ENCODE measurements at places on chromosomes 3 and 15. TPM values are rescaled to one million over a fixed set of nuclear protein-coding genes. Genes with fewer than 3 reads are reported as not detected.

GRCh38 chr3:189236352-189236751 is 64.6 kb downstream of the TPRG1 start:
- DNase-seq = no peak

DNA sequence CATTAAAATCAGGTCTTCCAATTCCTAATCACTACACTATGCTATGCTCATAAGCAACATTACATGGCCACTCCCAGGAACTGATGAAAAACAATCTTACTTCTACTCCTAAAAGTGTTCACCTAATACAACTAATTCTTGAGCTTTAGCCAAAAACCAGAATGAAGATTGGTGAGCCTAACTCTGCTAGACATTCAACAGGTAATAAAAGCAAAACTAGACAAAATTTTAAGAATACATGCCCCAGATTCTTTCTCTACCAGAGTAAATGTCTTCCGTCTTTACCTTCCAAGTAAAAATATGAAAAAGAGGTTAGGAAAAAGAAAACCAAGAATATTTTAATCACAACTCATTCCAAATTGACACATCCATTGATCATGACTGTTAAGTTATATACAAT is 31.3 kb downstream of the ATP13A3 start:
- no peak for DNase-seq

DNA sequence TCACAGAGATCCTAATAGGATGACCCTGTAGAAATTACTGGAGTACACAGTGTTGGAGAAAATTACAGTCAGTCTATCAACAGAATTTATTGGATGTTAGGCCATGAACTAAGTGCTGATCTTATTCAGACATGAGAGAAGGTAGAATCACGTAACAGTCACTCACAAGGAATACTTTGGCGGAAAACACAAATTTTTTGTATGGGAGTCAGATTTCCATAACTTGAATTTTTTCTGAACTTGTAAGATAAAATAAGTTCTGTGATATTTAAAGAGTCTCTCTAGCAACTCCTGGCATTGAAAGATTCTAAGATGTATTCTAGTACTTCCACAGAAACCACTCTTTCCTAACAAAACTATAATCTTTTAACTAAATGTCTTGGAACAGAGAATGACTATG is 178.8 kb upstream of the MME start:
- no peak for DNase-seq

- DNase-seq = no peak
These were observed 20.9 kb downstream of the GREM1 start for GRCh38 chr15:32738666-32739065.

DNA sequence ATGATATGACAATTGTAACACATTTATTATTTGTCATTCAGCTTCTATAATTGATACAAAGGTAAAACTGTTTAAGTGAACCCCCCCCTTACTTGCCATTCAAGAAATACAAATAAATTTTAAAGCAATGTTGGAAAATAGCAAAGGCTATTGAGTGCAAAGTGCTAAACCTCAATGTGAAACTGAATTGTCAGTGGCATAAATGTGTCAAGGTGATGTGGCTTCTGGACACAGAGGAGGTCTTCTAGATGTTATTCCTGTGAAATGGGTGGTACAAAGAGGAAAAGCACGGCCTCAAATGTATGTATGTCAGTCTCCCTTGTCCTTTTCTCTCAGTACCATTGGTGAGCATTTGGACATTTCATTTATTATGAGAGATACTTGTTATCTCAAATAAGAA is 149.4 kb downstream of the MCTP2 start:
- no peak for DNase-seq

DNA sequence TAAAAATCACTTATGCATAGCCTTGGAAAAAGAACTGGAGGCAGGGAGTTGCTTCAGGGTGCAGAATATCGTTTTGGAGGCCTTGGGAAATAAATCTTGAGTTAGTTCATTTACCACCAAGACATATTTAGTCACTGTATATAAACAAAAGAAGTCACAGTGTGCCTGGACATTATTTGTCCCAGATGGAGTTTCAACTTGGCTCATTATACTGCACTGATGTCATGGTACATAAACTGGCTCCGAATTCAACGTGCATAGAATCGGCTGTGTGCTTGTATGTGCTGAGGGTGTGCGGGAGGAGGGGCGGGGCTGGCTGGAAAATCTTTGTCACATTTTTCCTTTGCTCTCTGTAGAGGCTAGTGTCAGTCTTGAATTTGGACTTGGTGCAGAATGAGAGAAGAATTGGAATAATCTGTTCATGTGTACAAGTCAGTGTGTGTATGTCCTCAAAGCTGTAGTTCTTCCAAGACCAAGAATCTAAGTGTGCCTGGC is 86.6 kb downstream of the FNDC3B start:
- DNase-seq = peak; percentile 74

GRCh38 chr3:65787827-65788226 is 250.9 kb downstream of the MAGI1 start:
- no peak for DNase-seq

GRCh38 chr3:13150624-13151023 is 77.4 kb upstream of the IQSEC1 start:
- DNase-seq = no peak

DNA sequence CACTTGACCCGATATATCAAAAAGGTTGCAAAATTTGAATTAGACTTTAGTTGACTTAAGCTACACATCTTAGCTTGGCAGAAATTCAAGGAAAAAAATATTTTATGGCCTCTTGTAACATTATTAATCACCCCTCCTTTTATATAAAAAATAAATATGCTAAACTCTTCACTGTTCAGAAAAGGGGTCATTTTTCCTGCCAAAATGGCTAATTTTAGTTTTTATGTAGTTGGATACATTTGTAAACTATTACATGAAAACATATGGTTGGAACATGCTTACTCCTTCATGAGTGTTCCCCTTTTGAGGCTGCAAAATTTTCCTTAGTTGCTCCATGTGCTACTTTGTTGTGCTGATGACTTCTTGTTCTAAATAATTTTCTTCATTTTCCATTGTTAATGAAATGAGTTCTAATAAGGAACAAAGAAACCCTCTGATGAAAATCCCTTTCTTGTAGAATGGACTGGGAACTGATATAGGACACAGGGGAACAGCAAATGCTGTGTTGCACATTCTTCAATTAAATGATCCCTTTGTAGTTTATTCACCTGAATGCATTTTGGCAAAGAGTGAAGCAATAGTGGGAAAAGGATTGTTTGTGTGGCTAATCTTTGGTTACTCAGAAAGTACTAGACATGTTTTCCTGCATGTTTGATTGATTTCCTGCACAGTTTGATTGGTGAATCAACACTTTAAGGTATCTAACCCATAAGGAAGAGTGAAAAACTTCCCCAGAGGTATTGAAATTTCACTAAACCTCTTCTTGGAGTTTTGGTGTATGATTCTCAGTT is 349.3 kb downstream of the TIGIT start:
- no peak for DNase-seq

GRCh38 chr3:19427422-19428149 is 279.3 kb downstream of the KCNH8 start:
- no peak for DNase-seq

- DNase-seq = peak; percentile 72
These were observed 11.8 kb downstream of the TNK2 start for GRCh38 chr3:195896361-195897080.

GRCh38 chr15:67103432-67103831 is 38.0 kb downstream of the SMAD3 start:
- no peak for DNase-seq

GRCh38 chr3:126678693-126679317 is 23.9 kb upstream of the TXNRD3 start:
- no peak for DNase-seq

DNA sequence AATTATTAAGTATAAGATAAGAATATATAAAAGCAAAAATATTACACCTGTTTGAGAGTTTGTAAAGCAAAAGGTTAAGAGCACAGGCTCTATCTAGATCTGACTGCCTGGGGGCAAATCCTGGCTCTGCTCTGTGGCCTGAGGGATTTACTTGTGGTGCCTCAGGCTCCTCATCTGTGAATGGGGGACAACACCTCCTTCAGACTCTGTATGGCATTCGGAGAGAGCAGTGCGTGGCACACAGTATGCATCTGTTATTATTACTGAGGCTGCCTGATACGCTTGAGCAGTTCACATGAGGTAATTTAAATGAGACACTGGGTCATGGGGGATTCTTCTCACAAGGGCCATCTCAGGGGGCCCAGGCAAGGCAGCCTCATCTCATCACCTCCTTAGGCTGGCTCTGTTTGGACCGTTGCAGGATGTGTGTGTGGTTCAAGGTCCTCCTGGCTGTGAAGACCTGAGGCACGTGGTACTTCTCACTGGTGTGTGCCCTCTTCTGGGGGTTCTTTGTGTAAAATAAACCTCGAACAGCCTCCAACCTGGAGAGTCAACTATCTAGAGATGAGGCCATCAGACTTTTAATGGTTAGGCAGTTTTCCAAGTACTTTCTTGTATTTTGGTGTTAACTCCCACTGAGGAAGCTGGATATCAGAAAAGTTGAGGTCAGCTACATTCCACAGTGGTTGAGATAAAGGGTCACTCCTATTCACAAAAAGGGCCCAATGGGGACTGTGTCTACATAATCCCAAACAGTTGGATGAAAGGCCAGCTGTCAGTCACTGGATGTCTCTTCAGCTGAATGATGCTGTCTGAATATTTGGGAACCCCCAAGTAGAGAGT is 9.0 kb downstream of the GNB5 start:
- DNase-seq = no peak

GRCh38 chr3:54557538-54558428 is 370.1 kb downstream of the LRTM1 start:
- DNase-seq = no peak

DNA sequence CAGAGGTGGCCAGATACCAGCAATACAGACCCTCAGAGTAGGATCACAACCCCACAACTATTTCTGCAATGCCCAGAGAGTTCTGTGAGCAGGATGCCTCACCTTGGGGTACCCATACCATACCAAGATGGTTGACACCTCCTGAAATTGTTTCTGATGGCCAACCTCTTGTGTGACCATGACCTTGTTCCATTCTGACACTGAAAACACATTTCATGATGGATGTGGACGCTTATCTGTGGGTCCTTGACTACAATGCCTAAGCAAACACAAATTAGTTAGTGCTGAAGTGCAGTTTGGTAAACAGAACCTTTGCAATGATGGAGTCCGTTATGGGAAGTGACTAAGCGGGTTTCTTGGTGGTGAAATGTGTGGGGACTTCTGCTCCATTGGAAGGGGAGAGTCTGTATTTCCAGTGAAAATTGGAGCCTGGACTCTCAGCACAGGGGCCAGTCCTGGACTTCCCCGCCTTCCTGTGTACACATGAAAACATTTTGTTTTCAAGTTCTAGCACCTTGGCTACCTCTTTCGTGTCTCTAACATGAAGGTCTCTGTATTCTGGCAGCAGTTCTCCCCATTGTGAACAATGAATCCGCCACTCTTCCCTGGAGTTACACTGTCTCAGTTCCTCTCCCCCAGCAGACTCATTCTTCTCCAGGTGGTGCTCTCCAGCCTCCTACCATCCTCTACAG is 106.2 kb downstream of the XXYLT1 start:
- no peak for DNase-seq

GRCh38 chr3:177257006-177257405 is 59.7 kb upstream of the TBL1XR1 start:
- DNase-seq = no peak

DNA sequence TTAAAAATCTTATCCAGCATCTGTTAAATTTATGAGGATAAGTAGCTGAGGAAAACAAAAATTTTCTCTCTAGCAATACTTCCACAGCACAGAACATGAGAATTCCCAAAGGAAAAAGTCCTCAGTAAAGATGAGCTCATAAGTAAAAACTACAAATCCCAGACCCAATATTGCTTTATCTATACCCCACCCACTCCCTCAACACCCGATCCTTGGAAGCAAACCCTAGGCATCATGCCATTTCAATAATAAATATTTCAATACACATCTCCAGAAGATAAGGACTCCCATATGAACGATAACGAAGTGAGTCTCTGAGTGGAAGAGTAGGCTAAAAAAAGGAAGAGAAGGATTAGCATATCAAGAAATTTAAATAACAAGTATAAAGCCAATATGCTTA is 8.3 kb upstream of the PRR20G start:
- DNase-seq = no peak

- DNase-seq = peak; percentile 85
These were observed 223.4 kb upstream of the IL12A start for GRCh38 chr3:159765030-159765859.

- no peak for DNase-seq
These were observed 143.5 kb downstream of the NFKBIZ start for GRCh38 chr3:101992863-101993262.

DNA sequence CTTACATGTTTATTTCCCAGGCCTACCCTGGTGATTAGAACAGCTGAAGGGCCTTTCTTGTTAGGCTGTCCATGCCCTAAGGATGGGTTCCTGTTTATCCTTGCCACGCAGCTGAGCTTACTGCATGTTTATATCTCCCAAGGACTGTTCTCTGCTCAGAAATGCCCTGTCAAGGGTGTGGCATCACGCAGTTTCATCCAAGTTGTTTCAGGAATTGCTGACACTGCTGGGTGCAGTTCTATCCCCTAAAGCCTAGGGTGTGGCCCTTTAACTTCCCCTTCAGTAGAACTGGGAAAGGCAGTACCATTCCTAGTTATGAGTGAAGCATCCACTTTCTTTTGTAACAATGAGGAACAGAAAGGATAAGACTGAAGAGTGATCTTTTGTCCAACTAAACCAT is 5.0 kb downstream of the ELL3 start:
- DNase-seq = no peak

DNA sequence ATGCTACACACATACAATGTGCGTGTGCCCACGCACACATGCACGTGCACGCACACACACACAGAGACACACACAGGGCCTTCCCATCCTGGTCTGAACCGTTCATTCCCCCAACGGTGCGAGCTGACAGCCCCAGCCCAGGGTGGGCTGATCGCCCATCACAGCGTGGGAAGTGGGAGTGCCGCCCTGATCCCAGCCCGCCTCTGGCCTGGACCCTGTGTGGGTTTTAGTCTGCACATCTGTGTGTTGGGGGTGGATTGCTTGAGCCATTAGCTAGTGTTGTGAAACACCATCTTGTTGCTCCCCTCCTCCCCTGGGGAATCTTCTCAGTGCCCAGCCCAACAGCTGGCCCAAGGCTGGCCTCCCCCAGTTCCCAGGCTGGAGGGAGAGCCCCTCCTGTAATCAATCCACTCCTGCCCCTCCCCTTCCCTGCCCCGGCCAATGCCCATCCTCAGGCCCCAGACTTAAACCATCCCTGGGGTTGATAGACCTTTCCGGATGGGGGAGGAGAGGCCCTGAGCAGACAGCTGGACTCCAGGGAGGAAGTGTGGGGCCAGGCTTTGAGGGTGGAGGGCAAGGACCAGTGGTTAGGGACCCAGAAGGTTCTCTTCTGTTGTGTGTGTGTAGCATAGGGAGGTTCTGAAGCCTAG is 8.3 kb downstream of the SEMA3G start:
- DNase-seq = peak; percentile 53

The SLC27A2 gene
- 0.10 TPM for total RNA-seq

The MCTP2 gene
- total RNA-seq = 2.3 TPM

The CKMT1B gene
- 3.7 TPM for total RNA-seq

The ANKRD63 gene
- not detected for total RNA-seq

The ATP11B gene
- total RNA-seq = 38.5 TPM

The STRC gene
- total RNA-seq = 0.12 TPM

The NOX5 gene
- 0.18 TPM for total RNA-seq

The GOLGA8T gene
- 1.1 TPM for total RNA-seq

The TARS3 gene
- 19.9 TPM for total RNA-seq

The SQOR gene
- total RNA-seq = 29.0 TPM

The KY gene
- total RNA-seq = 0.21 TPM

The RETNLB gene
- total RNA-seq = not detected

Data from left cardiac atrium (tissue), 4 donors.